ENCODE measurements at places on chromosomes 3 and 15. TPM values are rescaled to one million over a fixed set of nuclear protein-coding genes. Genes with fewer than 3 reads are reported as not detected.

Gene ARGFX
- total RNA-seq = not detected

DNA sequence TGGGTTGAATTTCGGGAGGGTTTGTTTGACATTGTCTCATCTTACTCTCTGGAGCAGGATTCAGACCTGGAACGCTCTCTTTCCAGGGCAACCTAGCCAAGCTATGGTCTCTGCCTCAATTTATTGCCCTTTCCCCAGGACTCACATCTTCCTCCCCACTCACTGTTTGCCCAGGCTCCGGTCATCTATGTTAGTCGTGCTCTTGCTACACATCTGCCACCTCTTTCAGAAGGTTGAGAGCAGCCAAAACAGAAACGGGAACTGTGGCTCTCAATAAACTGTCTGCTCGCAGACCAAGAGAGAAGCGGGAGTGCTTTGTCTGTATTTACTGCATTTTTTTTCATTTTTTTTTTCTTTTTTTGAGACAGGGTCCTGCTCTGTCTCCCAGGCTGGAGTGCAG lies 81.6 kb downstream of the ST6GAL1 start:
- no peaks in the 10 kb centered on the region for H3K36me3 ChIP-seq
- peaks cover 23% of the 10 kb centered on the region for H3K4me1 ChIP-seq
- H3K4me3 ChIP-seq = no peak overlapping the region
- H3K27ac ChIP-seq = peak overlapping the region; percentile 69

GRCh38 chr15:58415636-58416035 lies 16.2 kb upstream of the LIPC start:
- H3K36me3 ChIP-seq = no peaks in the 10 kb centered on the region
- DNase-seq = no peak
- H3K27ac ChIP-seq = no peak overlapping the region
- no peaks in the 10 kb centered on the region for H3K27me3 ChIP-seq
- no peak overlapping the region for H3K4me3 ChIP-seq

DNA sequence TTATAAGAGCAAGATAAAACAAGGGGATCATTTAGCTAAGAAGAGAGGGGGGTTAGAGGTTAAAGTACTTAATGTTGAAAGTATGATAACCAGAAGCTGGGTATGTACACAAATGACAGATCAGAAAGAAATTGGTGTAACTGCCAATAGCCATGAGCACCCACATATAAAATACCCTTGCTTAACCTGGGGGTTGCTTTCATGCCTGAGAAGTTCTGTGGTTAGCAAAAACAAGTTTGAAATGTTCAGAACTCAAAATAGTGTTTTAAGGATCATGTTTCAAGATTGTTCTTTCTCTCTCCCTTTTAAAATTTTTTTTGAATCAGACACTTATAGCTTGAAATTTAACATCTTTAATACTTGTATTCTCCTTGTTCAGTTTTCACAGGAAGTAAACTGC lies 321.4 kb upstream of the GBE1 start:
- no peaks in the 10 kb centered on the region for H3K27me3 ChIP-seq
- no peak overlapping the region for H3K4me3 ChIP-seq
- no peaks in the 10 kb centered on the region for H3K36me3 ChIP-seq
- no peaks in the 10 kb centered on the region for H3K4me1 ChIP-seq
- no peak for DNase-seq

Data from naive thymus-derived CD4-positive, alpha-beta T cell (primary cell).